Large intestine (tissue), 12 donors: ENCODE measurements at places on chromosomes 6 and 20. TPM values are rescaled to one million over a fixed set of nuclear protein-coding genes. Genes with fewer than 3 reads are reported as not detected.

- no peak overlapping the region for H3K27ac ChIP-seq
- DNase-seq = no peak
- H3K27me3 ChIP-seq = peaks cover 94% of the 10 kb centered on the region
- H3K4me3 ChIP-seq = no peak overlapping the region
- no peaks in the 10 kb centered on the region for H3K36me3 ChIP-seq
Measured at GRCh38 chr6:108159981-108160380, 5.8 kb upstream of the NR2E1 start.

DNA sequence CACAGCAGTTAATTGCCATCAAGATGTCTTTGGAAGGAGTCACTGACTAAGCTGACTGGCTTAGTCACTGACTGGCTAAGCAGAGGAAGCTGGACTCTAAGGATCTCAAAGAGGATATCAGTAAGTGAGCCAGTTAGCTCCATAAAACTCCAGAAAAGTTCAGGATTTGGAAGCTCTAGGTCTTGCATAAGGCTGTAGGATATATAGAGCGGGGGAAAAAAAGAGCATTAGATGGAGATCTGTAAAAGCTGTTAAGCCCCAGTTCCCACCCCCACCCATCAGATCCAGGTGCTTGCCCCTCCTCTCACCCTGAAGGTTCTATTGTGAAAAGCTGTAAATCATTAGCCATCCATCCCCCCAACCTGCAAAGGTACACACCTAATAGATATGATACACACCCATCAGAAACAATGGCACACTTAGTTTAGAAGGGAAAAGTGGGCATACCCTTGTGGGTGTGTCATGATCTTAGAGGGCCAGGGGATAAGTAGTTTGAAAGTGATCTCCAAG is 32.2 kb downstream of the CARMIL1 start:
- peak; percentile 82 for DNase-seq
- peak overlapping the region; percentile 1 for H3K27ac ChIP-seq
- H3K4me3 ChIP-seq = no peak overlapping the region
- H3K36me3 ChIP-seq = no peaks in the 10 kb centered on the region

TSPYL4 gene
- 22.3 TPM for polyA plus RNA-seq

MYLIP gene
- polyA plus RNA-seq = 41.1 TPM

DNA sequence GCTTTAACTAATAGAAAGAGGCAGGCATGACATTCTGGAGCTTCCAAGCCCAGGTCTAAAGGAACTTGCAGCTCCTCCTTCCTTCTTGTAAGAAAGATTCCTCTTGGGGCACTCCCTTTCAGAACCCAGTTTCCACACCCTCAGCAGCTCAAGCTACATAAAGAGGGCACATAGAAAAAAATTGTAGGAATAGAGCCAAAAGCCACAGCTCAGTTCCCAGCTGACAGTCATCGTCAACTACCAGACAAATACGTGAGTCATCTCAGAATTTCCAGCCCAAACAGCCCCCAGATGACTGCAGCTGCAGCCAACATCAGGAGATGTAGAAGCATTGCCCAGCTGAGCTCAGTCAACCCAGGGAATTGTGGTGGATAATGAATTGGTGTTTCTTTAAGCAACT is 349.8 kb upstream of the ARID1B start:
- H3K4me1 ChIP-seq = no peaks in the 10 kb centered on the region
- H3K27me3 ChIP-seq = no peaks in the 10 kb centered on the region
- no peak overlapping the region for H3K4me3 ChIP-seq
- H3K36me3 ChIP-seq = no peaks in the 10 kb centered on the region
- DNase-seq = no peak

GRCh38 chr6:156886409-156886808 is 109.2 kb downstream of the ARID1B start:
- H3K27ac ChIP-seq = no peak overlapping the region
- H3K4me1 ChIP-seq = no peaks in the 10 kb centered on the region
- no peak overlapping the region for H3K4me3 ChIP-seq
- DNase-seq = no peak

KIAA0408 gene
- 11.2 TPM for polyA plus RNA-seq
